ENCODE measurements at places on chromosomes 13 and 19. TPM values are rescaled to one million over a fixed set of nuclear protein-coding genes. Genes with fewer than 3 reads are reported as not detected.

Gene PRR12
- total RNA-seq: 10.5 TPM

GRCh38 chr13:106187501-106188095, 347.9 kb downstream of the EFNB2 start:
- DNase-seq: no peak

GRCh38 chr13:77298426-77298825, 28.5 kb downstream of the MYCBP2 start:
- no peak for DNase-seq

Gene CEACAM7
- total RNA-seq: not detected

DNA sequence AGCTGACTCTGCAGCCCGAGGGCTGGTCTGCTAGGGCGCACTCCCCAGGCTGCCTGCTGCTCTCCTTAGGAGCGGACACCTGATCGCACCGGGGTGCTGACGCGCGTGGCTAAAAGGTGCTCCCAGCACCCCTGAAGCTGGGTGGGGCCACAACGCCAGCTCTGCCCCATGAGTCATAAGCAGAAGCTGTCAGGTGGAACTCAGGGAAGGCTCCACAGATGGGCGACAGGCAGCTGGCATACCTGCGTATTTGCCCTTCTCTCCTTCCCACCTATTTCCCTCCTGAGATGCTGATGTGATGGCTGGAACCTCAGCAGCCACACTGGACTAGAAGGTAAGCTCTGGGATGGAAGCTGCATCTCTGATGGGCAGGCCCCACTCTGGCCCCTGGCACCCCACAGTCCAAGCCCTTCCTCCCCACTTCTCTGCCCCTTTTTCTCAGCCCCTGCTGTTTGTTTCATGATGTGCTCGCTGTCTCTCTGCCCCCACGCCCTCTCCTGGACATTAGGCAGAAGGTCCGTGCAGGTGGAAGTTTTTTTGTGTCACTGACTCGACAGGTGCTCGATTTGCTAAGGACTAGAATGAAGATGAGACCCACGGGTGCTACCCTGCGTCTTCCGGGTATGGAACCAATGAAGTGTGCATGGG, 30.3 kb upstream of the CACTIN start:
- no peak for DNase-seq

DNA sequence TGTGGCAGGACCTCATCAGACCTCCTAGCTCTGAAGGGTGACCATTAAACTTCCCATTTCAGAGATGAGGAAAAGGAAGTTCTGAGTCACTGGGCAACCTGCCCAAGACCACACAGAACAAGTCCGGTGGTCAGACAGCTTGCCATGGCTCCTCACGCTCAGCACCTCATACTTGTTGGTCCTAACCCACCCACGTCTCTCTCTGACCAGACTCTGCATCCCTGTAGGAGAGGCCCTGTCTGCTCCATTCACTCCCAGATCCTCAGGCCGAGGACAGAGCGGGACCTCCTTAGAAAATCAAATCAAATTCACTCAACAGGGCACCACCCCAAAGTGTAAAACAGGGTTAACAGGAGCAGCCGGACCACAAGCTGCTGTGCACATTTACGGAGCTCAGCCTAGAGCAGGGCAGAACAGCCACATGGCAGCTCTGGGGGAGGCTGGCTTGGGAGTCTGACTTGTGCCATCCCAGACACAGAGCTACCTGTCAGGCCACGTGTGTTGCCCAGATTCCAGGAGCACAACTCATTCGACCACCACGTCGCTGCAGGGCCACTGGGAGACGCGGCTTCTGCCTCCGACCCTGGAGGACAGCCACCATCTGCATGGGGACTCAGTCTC, 1.7 kb downstream of the MIER2 start:
- DNase-seq: peak; percentile 57

Gene OR7A5
- not detected for total RNA-seq

All from left lobe of liver (tissue), 2 donors.